ENCODE measurements at places on chromosomes 1 and 21. TPM values are rescaled to one million over a fixed set of nuclear protein-coding genes. Genes with fewer than 3 reads are reported as not detected.

GRCh38 chr1:78497201-78497600 lies 6.4 kb downstream of the PTGFR start:
- no peak for DNase-seq

- DNase-seq, result no peak
Measured at GRCh38 chr1:101476541-101476940, 239.7 kb downstream of the S1PR1 start.

DNA sequence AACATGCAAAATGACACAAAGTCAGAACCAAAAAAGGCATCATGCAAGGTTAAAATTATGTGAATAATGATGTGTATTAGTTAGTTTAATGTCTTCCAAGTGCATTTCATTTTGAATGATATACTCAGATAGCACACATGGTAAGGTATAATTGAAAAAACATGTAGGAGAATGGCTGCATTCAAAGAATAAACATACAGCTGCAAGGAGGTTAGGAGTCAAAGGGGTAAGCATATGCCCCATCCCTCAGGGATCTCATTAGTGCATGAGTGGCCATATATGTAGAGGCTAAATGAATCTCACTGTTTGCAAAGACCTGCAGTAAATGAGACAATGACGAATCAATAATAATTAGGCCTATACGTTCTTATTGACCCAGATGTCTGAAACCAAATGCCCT lies 179.7 kb upstream of the HOOK1 start:
- no peak for DNase-seq

DNA sequence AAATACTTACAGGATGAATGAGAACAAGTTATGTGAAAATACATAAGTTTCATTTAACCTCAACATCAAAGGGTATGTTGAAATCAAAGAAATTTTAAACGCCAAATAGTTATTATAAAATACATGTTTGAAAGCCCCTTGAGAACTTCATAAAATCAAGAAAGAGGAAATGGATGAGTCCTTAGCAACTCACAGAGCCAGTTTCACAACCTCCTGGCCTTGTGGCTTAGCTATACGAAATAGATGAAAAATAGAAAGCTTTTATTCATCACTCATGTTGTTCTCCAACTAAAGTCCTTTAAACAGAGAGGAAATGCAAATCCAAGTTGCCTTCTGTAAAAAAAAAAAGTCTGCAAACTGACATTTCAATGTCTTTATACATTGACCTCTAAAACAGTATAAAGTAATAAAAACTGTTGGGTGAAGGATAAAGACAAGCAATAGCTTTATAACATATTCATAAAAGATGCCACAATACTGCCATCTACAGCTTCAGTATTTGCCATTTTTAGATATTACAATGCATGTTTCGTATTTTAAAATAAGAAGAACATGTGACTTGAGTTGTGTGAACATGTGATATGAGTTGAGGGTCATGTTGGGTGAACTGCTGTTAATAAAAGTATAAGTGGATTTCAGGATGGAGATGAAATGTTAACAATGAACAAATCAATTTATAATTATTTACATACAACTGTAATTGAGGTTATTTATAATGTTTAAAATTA lies 847.8 kb downstream of the MRPL39 start:
- DNase-seq, result no peak

GRCh38 chr1:15337656-15338402 lies 71.9 kb upstream of the EFHD2 start:
- DNase-seq, result no peak

- no peak for DNase-seq
Measured at GRCh38 chr1:154716614-154717527, 108.9 kb upstream of the ADAR start.

DNA sequence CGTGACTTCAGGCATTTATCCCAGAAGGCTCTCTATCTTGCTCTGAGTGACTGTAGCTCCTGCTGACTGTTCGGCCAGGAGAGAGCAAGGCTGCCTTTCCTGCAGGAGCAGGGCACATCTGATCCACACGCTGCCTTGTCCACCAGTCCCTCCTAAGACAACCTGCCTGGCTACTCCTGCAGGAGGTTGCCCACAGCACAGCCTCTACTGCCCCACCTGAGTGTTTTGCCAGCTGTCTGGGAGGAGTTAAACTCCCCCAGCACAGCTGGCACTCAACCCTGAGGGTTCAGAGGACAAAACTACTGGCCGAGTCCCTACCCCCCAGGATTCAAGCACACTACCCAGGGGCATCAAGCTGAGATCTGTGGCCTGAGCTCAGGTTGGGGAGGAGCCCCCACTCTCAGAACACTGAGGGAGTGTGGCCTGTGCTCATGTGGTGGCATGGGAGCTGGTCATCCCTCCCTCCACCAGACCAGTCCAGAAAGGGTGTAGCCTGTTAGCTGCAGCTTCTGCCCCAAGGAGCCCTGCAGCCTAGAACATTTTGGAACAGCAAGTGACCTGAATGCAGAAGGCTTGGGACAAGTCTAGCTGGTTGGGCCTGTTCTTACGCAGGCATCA lies 237.3 kb downstream of the SLC44A5 start:
- DNase-seq, result no peak

- DNase-seq, result no peak
Measured at GRCh38 chr21:38404177-38404576, 94.1 kb downstream of the ERG start.

DNA sequence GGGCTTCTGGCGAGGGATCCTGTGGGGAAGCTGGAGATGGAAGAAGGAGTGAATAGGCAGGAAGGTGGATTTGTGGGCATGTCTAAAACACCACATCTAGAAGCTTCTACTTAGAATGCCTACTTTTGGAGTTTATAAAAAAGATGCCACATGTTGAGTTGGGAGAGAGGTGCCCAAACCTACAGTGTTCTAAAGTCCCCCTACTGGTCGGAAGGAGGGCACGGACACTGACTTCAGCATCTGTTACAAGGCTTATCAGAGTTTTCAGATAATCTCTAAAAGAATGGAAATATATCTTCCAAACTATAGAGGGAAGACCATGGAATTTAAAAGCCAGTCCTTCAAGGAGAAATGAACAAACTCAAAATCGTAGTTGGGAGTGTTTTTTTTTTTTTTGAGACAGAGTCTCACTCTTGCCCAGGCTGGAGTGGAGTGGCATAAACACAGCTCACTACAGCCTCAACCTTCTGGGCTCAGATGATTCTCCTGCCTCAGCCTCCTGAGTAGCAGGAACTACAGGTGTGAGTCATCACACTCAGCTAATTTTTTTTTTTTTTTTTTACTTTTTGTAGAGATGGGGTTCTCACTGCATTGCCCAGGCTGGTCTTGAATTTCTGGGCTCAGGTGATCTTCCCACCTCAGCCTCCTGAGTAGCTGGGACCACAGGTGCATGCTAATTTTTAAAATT lies 14.8 kb downstream of the IBA57 start:
- no peak for DNase-seq

DNA sequence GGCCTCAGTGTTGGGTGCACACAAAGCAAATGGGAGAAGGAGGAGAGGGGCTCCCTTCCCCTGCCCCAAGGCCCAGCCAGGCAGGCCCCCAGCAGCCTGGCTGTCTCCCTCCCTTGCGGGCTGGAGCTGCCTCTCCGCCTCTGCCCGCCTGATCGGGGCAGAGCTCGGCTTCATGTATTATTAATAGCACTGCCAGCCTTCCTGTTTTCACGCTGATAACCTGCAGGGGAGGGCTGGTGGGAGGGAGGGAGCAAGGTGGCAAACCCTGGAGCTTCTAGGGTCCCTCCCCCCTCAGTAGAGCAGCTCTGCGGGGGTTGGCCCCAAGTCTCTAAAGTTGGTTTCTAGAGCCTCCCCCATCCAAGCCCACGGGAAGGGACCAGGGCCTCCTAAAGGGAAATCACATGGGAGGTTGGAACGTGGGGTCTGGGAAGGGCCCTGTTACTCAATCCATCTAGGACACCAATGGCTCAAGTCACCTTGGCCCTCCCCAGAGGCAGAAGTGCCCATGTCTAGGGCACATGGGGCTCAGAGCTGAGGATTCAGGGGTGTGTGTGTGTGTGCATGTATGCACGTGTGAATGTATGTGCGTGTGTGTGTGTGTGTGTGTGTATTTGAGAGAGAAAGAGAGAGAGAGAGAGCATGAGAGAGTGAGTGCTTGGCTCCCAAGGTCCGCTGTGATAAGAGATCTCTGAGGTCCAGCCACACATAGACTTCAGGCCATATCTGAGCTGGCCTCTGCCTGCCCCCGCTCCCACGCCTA lies 21.8 kb upstream of the POU3F1 start:
- DNase-seq, result no peak

DNA sequence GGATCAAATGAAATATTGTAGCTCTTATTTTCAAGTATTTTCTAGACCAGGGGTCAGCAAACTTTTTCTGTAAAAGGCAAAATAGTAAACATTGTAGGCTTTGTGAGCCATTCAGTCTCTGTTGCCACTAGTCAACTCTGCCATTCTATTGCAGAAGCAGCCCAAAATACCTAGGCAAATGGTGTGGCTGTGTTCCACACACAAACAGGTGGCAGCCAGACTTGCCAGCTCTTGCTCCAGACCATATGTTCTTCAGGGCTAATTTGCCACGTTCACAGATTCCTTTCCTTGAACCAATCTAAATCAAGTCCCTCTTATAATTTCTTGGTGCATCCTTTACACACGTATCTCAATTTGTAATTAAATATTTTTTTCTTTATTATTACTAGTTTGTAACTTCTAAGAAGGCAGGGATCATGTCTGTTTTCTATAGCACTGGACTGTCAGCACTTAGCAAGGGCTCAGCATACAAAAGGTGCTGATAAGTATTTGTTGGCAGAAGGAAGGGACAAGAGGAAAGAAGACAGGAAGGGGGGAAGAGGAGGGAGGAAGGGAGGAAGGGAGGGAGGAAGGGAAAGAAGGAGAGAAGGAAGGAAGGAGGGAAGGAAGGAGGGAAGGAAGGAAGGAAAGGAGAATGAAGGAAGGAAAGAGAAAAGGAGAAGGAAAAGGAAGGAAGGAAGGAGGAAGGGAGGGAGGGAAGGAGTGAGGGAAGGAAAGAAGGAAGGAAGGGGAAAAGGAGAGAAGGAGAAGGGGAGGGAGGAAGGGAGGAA lies 106.5 kb upstream of the EDEM3 start:
- no peak for DNase-seq

DNA sequence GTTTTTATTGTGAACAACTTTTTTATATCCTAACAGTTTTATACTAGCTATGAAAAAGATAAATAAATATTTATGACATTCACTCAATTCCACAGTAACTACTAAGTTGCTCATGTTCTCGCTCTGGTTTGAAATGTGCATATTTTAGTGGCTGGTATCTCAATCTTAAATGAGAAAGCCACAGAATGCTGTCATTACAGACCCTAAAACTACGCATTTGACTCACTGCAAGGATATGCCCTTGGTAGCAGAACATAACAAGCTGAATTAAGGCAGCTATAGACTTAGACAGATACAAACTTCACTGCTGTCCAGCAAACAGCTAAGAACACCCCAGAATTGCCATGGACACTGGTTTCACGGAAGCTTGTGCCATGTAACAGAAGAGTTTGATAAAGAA lies 19.0 kb downstream of the DAB1 start:
- DNase-seq, result no peak

GRCh38 chr1:75632350-75632949 lies 21.5 kb upstream of the SLC44A5 start:
- DNase-seq, result no peak

The SUSD4 gene
- 6.4 TPM for total RNA-seq

The ZFP69B gene
- total RNA-seq, result 1.3 TPM

The DIO1 gene
- not detected for total RNA-seq

The NDUFS5 gene
- 519 TPM for total RNA-seq

The MAP3K21 gene
- total RNA-seq, result 0.27 TPM

The TMEM269 gene
- total RNA-seq, result not detected

The PRAMEF10 gene
- total RNA-seq, result not detected

The CD164L2 gene
- total RNA-seq, result not detected

The NPR1 gene
- 14.9 TPM for total RNA-seq

The FCGR1A gene
- total RNA-seq, result 8.1 TPM

The GCSAML gene
- not detected for total RNA-seq
